NCI-H1694 treated with DMSO at 0.1 percent for 48 hours (cell line): ENCODE measurements at places on chromosomes 5 and 9.
A peak's percentile ranks its signal among the peaks of the same experiment; 100 is the strongest.

- DNase-seq: no peak
These were observed 1754.0 kb upstream of the ACO1 start for GRCh38 chr9:30630459-30630858.

GRCh38 chr5:143146161-143146560 is 257.3 kb downstream of the NR3C1 start:
- DNase-seq: no peak

DNA sequence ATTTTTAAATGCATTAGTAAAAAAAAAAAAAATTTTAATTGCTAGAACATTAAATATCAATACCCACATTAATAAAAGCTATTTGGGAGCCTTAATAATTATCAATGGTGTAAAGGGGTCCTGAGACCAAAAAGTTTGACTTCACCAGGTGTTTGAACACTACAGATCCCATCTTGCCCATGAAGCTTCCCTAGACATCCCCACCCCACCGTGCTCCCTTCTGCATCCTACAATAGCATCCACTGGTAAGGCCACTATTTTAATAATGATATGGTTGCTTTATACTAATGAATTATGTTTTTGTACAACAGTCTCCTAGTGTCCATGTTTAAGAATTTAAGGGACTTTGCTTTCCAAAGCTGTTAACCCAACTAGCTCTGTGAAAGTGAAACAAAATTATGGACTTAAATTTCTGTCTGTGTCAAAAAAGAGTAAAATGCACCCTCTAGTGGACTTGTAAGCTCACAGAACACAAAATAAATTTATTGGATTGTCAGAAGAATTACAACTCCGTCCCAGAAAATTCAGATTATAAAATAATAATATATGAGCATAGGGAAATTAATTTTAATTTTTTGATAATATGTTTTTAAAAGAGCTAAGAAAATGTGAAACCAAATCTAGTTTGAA is 76.0 kb downstream of the ARL15 start:
- DNase-seq: peak; percentile 63

DNA sequence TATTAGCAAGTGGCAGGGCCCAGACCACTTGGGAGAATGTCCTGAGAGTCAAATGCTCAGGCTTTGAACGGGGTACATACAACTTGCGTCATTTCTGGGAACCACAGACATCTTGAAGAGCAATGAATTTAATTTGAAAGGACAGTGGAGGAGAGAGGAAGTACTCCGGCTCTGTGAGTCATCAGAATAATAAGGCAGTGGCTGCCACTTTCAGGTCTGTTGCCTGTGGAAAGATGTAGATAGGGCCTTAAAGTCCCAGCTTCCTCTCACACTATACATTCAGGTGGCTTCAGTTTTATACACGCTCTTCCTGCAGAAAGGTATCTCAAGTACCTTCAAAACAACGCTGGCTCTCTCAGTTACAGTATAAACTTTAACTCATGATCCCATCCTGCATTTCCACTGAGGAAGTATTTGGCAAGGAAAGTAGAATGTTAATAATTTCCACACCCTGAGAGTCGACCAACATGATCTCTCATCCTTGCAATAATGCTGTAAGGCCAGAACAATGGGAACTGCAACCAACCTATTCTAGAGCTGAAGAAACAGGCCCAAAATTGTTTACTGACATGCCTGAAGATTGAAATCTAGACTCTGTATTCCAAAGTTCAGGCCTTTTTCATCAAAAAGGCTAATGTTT is 6.8 kb upstream of the PRUNE2 start:
- no peak for DNase-seq

- no peak for DNase-seq
These were observed 81.8 kb upstream of the LMNB1 start for GRCh38 chr5:126695091-126695490.

GRCh38 chr9:1837453-1838084 is 177.6 kb upstream of the SMARCA2 start:
- peak; percentile 32 for DNase-seq

GRCh38 chr5:24854850-24855249 is 210.1 kb upstream of the CDH10 start:
- no peak for DNase-seq

GRCh38 chr9:69186841-69187611 is 12.9 kb downstream of the TJP2 start:
- DNase-seq: no peak

GRCh38 chr5:1468629-1469527 is 23.6 kb upstream of the SLC6A3 start:
- no peak for DNase-seq
